ENCODE measurements at places on chromosomes 16 and 17.

- no peak for DNase-seq
These were observed 20.7 kb upstream of the SREBF1 start for GRCh38 chr17:17857496-17857895.

DNA sequence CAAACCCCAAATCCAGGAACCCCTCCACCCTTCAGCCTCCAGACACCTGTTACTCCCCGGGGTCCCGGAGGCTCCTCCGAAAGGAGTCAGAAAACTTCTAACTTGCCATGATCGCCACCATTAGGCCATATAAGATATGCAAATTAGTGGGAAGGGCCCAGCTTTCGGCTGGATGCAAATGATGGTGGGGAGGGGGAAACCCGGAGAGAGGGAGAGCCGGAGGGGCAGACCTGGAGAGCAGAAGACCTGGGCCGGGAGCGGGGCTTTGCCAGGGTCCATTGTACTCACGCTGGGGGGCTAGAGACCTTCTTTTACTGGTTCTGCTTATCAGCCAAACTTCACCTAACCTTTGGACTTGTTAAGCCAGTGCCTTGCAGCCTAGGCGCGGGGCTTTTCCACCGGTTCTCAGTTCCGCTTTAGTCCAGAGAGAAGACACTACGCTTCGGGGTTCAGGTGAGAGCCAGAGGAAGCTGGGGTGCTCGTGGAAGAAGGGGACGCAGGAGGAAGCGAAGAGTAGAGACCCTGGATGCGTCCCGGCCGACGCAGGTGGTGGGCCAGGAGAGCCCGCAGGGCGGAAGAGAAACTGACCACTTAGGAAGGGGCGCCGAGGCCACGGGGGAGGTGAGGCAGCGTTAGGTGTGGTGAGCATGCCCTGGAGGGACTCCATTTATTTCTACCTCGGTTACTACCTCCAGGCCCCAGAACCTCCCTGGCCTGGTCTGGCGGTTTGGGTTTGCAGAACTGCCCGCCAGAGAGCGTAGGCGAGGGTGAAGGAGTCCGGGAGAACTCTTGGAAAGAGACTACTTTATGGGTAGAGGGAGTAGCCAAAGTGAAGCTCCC, at the start of gene HNF1B:
Gene HNF1B (minus strand): TSS at position 99 of the 840 bp plus-strand sequence. CDS start 175 bp downstream, outside the sequence.
- peak; percentile 55 for DNase-seq

GRCh38 chr17:8072729-8073461, 14.6 kb downstream of the ALOX12B start:
- peak; percentile 20 for DNase-seq

DNA sequence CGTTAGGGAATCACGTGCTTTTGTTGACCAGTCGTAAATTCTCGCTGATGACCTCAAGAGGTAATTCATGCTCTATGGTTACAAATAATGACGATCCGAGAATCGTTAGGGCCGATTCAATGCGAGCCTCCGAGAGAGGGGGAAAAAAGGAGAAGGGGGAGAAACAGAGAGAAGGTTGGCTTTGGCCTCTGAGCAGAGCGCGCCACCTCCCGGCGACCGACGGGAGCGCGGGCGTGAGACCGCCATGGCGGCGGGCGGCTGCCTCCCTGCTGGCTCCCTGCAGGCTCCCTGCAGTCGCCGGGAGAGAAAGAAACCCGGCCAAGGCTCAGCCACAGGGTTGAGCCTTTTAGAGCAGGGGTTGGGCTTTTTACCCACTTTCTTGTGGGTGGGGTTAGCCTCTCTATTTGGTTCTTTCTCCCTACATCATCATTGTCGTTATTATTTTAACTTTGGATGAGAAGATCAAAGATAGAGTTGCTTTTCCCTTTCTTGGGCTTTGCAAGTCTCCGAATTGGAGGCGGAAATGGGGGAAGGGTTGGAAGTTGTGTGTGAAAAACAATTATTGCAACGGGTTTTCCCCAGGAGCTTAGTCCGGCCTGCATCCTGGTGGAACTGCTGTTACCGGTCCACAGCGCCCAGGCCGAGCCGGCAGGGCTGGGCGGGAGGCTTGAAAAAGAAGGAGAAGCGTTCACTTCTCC, 410 bp upstream of the HOXB5 start:
- peak; percentile 98 for DNase-seq

GRCh38 chr17:759964-760363, 7.9 kb upstream of the GEMIN4 start:
- no peak for DNase-seq

- peak; percentile 50 for DNase-seq
These were observed 28.4 kb downstream of the MYH3 start for GRCh38 chr17:10628756-10629155.

DNA sequence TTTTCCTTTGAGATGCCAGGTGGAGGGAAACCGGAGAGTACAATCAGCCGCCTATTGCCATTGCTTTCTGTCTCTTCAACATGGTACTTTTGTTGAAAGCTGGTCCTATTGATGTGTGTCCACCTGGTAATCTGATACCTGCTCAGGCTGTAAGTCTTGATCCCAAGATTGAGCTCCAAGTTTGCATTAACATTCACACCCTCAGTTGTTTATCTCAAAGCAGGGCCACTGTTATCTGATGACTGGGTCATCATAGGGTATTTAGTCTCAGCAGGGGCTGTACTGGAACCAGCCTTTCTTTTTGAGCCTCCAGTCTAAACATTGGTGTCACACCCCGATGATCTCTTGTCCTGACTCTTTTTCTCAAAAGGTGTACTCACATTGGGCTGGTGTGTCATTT, 370.3 kb upstream of the TOM1L1 start:
- peak; percentile 46 for DNase-seq

GRCh38 chr17:3935825-3936355, 19.6 kb upstream of the P2RX1 start:
- no peak for DNase-seq

GRCh38 chr17:61482467-61482866, 30.2 kb downstream of the TBX4 start:
- DNase-seq, result no peak

- DNase-seq, result no peak
These were observed 59.8 kb downstream of the MRM1 start for GRCh38 chr17:36661047-36661666.

- peak; percentile 39 for DNase-seq
These were observed 25.4 kb downstream of the PELP1 start for GRCh38 chr17:4678448-4679026.

- no peak for DNase-seq
These were observed 57.8 kb downstream of the BAHCC1 start for GRCh38 chr17:81453076-81453475.

DNA sequence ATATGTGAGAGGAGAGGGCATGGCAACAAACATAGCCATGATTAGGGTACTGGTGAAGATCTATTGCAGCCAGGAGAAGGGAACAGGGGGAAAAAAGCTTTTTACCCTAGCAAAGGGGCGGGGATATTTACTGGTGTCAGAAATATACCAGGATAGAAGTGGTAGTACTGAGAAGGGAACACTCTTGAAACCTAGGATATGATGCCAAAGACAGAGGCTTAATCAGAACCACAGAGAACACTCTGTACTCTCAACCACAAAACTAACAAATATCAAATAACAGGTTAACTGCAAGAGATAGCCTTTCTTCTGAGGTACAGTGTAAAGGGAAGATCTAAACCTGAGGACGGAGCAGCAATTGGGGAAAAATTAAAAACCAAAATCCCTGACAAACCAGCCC, 112.2 kb downstream of the KIF2B start:
- DNase-seq, result no peak

GRCh38 chr17:41939044-41939692, 8.8 kb downstream of the ODAD4 start:
- no peak for DNase-seq

GRCh38 chr16:19524356-19524615, 544 bp downstream of the CCP110 start:
- DNase-seq, result no peak

GRCh38 chr17:81388612-81389367, 6.5 kb upstream of the BAHCC1 start:
- peak; percentile 60 for DNase-seq

GRCh38 chr17:59368218-59368857, 36.9 kb downstream of the YPEL2 start:
- no peak for DNase-seq

DNA sequence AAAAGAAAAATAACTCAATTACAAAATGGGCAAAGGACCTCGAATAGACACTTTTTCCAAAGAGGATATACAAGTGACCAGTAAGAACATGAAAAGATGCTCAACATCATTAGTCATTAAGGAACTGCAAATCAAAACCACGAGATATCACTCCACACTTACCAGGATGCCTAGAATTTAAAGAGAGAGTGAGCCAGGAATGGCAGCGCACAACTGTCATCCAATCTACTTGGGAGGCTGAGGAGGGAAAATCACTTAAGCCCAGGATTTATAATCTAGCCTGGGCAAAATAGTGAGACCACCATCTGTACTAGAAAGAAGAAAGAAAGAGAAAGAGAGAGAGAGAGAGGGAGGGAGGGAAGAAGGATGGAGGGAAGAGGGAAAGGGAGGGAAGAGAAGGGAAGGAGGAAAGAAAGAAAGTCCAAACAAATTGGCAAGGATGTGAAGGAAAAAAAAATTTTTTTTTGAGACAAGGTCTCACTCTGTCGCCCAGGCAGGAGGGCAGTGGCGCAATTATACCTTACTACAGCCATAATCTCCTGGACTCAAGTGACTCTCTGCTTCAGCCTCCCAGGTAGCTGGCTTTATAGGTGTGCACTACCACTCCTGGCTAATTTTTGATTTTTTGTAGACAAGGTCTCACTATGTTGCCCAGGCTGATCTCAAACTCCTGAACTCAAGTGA, 22.6 kb downstream of the TBX2 start:
- no peak for DNase-seq

DNA sequence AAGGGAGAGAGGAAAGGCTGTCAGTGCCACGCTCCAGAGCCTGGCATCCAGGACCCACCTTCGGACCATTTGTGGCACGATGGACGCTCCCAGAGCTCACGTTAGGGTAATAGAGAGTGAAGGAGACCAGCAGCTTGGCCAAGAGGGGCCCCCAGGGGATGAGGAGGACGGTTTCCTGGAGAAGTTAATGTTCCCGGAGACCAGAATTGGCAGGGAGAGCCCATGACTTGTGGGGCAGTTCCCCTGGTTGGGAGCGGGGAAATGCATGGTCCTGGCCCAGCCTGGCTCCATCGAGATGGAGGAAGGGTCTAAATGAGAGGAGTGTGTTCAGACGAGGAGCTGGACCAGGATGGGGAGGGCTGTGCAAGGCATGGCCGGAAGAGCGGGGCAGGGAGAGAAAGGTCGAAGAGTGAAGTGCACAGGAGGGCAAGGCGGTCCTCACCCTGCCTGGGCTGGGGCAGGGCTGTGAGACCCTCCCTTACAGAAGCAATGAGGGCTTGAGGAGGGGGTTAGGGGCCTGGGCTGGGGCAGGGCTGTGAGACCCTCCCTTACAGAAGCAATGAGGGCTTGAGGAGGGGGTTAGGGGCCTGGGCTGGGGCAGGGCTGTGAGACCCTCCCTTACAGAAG, 2.9 kb upstream of the HIC1 start:
- DNase-seq, result no peak

DNA sequence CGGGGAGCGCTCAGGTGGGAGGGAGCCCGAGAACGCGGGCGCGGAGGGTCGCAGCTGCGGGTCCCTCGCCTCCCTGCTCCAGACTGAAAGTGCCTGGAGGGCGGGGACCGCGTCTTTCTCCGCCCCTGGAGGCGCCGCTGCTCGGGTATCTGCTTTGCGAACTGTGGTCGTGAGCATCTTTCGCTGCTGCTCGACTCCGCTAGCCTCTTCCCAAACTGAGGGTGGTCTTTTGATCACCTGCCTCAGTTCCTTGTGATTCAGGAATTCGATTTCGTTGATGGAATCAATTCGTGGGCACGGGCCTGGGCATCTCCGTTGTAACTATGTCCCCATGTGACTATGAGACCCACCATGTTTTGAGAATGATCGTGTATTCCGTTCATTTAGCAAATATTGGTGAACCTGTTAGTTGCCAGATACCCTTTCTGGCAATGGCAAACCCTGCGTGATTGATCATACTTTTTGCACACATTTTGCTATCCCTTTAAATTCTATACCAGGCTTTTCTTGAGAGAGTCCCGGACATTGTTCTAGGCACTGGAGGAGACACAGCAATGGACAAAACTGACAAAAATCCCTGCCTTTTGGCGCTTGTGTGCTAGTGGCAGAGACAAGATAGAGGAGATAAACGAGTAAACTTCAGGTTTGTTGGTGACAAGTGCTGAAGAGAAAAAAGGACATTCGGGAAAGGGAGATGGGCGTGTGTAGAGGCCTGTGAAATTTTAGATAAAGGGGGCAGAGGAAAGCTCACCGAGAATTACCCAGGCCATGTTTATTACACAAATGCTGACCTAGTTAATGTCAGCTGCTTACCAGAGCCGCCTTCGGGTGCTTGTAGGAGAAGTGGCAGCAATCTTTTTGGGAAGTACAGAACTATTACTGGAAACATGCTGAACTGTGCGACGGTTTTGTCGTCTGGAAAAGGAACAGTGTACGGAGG, 948 bp downstream of the UTP18 start:
- DNase-seq, result peak; percentile 86

DNA sequence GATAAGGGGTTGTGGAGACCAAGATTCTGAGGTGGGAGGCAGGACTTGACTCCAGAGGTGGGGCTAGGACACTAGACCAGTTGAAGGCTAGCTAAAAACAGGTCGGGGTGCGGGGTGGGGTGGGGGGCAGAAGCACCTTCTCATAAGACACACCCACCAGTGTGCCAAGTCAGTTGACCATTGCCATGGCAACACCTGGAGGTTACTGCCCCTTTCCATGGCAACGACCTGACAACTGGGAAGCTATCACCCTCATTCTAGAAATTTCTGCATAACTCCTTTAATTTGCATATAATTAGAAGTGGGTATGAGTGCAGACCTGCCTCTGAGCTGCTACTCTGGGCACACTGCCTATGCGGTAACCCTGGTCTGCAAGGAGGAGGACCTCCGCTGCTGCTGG, 53.9 kb upstream of the ALOX12 start:
- DNase-seq, result no peak

GRCh38 chr17:49513641-49514040, 18.5 kb downstream of the NGFR start:
- no peak for DNase-seq

GRCh38 chr17:7191571-7192270, 12.6 kb upstream of the ASGR1 start:
- DNase-seq, result peak; percentile 64

DNA sequence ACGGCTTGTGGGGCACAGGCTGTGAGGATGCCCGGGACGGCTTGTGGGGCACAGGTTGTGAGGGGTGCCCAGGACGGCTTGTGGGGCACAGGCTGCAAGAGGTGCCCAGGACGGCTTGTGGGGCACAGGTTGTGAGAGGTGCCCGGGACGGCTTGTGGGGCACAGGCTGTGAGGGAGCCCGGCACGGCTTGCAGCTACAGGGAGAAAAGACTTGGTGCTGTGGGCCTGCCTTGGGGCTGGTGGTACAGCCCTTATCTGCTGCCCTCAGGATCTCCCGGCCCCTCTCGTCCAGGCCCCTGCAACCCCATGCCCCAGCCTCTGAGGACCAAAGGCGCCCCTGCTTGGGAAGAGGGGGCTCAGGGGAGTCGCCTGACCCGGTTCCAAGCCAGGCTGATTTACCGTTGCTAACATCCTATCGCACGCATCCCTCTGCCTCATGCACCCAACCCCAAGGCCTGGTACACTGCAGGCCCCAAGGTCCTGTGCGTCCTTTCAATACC, 5.0 kb upstream of the HBM start:
- DNase-seq, result no peak

GRCh38 chr17:27206447-27206846, 87.5 kb upstream of the WSB1 start:
- DNase-seq, result peak; percentile 17

Data from ELF-1 (cell line).